H54 (cell line): ENCODE measurements at places on chromosomes 7 and 10.

DNA sequence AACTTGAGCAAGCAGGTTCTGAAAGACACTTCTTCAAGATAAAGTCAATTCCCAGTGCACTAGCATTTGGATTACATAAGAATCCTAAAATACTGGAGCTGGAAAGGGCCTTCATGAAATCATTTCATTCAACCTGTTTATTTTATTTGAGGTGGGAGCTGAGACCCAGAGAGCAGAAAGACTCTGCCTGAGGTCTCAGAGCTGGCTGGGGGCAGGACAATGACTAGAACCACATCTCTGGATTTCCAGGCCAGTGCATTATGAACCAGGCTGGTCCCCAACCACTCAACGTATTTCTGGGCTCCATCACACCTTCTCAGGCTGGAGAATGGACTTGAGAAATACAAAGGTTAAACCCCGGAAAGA, 8.4 kb downstream of the ANXA11 start:
- DNase-seq, result no peak

DNA sequence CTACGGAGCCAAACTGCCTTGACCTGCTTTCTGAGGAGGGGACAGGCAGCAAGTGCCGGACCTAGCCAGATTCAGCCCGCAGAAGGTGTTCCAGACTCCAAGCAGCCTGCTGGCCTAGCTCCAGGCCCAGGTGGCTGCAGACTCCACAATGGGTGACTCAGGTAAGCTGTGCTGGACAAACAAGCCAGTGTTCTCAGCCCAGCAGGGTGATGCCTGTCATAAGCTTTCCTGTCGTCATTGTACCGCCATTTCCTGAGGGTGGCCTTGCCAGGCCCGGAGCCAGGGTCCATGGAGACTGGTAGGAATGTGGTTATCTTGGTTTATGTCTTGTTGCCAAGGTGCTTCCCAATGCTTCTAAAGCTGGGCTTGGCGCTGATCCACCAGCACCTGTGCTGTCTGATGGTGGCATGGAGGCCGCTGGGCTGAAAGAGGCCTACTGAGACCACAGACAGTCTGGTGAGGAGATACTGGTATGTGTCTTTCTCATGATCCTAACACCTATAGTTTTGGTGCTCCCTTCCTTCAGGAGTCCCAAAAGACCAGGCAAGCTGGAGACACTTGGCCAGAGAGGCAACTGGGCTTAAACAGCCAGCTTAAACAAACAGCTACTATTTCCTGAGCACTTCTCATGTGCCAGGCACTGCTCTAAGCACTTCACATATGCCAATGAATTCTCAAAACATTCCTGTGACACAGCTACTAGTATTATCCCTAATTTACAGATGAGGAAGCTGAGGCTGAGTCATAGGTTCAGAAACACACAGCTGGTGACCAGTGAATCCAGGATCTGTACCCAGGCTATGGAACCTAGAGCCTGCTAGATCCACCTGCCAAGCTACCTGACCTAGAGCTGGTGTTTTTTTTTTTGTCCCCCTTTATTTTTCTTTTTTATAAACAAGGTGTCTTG, 42.0 kb downstream of the ZC3HC1 start:
- DNase-seq, result no peak

GRCh38 chr10:88493691-88494483, 89.2 kb downstream of the RNLS start:
- DNase-seq, result no peak

- DNase-seq, result no peak
These were observed 40.4 kb upstream of the SHH start for GRCh38 chr7:155852426-155853301.

DNA sequence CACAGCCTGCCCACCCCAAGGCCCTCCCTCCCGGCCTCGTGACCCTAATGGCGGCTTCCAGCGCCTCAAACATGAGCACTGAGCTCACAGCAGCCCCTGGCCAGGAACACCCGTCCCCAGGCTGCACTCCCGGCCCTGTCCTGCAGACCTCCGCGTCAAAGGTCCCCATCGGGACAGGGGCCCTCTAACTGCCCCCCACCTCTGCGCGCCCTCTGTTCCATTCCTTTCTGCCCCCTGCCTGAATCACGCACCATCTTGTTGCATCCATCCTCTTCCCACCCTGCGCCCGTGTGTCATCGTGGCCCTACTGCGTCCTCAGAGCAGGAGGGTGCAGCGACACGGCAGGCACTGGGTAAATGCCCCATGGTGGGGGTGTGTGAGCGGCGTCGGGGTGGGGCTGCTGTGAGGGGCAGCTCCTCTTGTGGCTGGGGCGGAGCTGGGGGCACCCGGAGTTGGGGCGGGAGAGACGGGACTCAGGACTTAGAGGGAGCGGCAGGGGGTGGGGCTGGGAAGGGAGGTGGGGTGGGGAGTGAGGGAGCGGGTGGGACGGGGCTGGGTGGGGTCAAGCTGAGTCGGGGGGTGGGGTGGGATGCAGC, 13.4 kb downstream of the SLC29A4 start:
- no peak for DNase-seq

DNA sequence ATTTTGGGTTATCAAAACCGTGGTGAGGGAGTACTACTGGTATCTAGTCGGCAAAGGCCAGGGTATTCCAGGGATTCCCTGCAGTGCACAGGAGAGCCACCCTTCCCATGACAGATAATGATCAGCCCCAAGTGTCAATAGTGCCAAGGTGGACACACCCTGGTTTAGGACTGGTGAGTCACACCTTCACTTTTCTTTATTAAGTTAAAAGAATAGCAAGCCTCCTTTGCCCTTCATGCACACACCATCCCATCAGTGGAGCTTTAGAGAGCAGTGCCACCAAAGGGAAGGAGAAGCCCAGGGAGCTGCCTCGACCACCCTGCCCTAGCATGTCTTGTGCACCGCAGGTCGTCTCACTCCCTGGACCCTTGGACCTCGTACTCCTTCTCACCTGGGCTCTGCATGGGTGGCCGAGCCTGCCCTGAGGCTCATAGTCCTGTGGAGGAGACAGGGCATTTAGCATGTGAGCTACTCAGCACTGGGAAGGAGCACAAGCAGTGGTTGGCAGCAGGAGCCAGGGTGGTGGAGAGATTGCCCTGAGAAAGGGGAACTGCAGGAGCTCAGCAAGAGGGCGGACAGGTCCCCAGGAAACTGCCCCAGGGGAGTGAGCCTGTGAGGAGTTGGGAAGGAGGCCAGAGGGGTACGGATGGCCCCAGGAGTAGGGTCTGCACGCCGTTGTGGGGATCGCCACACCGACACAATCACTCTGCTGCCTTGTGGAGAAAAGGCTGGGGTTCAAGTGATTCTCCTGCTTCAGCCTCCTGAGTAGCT, 17.4 kb downstream of the UBE2D4 start:
- DNase-seq, result no peak

- DNase-seq, result no peak
These were observed 378.9 kb upstream of the AUTS2 start for GRCh38 chr7:69219381-69219780.
